ENCODE measurements at places on chromosomes 5 and 9.
A peak's percentile ranks its signal among the peaks of the same experiment; 100 is the strongest.

DNA sequence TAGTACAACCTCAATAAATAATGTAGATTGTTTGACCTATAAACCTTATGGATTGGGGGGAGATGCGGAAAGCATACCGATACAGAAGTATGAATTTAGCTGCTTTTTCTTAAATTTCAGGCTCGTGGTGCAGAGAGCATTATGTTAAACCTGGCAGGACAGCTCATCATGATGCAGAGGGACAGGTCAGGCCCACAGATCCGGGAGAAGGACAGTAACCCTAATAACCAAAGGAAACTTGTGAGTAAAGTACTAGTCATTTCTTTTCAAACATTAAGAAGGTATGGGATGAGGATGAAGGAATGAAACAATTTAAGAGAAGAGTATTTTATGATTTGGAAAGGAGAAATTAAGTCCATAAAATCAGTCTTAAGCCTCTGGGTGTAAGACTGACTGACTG lies 70.5 kb downstream of the ERMP1 start:
- no peak for DNase-seq

DNA sequence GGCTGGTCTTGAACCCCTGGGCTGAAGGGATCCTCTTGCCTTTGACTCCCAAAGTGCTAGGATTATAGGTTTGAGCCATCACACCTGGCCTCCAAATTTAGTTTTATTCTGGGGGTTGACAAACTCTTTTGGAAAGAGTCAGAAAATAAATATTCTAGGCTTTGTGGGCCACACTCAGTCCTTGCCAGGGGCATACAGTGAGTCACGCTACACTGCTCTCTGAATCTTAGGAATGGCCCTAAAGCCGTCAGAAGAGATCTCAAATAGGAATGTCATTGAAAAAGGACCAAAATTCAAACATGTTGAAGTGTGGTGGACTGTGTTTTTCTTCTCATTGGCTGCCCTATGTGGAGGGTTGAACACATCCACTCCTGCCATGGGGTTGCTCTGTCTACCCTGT lies 127.7 kb upstream of the BASP1 start:
- DNase-seq, result peak; percentile 23

- DNase-seq, result no peak
These were observed 40.6 kb downstream of the FAM174A start for GRCh38 chr5:100575815-100576214.

- no peak for DNase-seq
These were observed 122.8 kb upstream of the SLIT3 start for GRCh38 chr5:169423580-169424278.

GRCh38 chr5:144487761-144488160 lies 317.1 kb downstream of the KCTD16 start:
- DNase-seq, result no peak
